ENCODE measurements at places on chromosomes 7 and 10. TPM values are rescaled to one million over a fixed set of nuclear protein-coding genes. Genes with fewer than 3 reads are reported as not detected.

Gene SORCS3
- total RNA-seq = 0.19 TPM

Gene CYP3A4
- 0.70 TPM for total RNA-seq

Gene GTF2IRD1
- total RNA-seq = 21.7 TPM

Gene COBL
- total RNA-seq = 76.5 TPM

Gene OR2A5
- total RNA-seq = not detected

Gene PRR15
- total RNA-seq = not detected

Gene SNX10
- 1.2 TPM for total RNA-seq

Gene ANKRD2
- total RNA-seq = 152 TPM

Gene CLCN1
- total RNA-seq = 0.08 TPM

Gene HACD1
- 139 TPM for total RNA-seq

Gene SPDYE9
- total RNA-seq = not detected

Gene PPP1R3A
- 116 TPM for total RNA-seq

Gene FXYD4
- total RNA-seq = not detected

Gene TAS2R39
- total RNA-seq = not detected

Gene AS3MT
- 16.1 TPM for total RNA-seq

Gene NPY
- not detected for total RNA-seq

Gene POP7
- total RNA-seq = 27.1 TPM

Gene LRRC17
- total RNA-seq = 1.0 TPM

Gene AGBL3
- 1.2 TPM for total RNA-seq

Gene ZNF365
- not detected for total RNA-seq
